Pons (tissue), 1 donor: ENCODE measurements at places on chromosomes 4 and X.

DNA sequence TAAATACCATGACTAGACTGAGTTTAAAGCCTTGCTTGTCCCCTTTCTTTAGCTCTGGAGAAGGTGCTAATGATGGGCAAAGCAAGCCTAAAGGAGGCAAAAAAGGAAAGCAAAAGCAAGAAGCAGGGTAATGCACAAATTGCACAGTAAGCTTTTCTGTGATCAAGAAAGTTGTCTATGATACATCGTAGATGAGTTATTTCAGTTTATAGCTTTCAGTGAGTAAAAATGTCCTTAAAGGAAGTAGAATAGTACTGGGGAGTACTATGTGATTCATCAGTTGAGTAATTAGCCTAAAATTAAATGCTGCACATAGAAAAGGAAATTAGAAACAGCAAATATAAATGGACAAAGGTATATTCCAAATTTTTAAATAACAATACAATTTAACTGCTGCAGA, 50.2 kb upstream of the PDE5A start:
- no peak for DNase-seq

GRCh38 chr4:172105918-172106317, 292.7 kb downstream of the GALNTL6 start:
- DNase-seq: no peak

- DNase-seq: no peak
Observed at GRCh38 chrX:121036137-121036536, 11.3 kb upstream of the GLUD2 start.

GRCh38 chr4:24252121-24252520, 332.2 kb downstream of the DHX15 start:
- no peak for DNase-seq

DNA sequence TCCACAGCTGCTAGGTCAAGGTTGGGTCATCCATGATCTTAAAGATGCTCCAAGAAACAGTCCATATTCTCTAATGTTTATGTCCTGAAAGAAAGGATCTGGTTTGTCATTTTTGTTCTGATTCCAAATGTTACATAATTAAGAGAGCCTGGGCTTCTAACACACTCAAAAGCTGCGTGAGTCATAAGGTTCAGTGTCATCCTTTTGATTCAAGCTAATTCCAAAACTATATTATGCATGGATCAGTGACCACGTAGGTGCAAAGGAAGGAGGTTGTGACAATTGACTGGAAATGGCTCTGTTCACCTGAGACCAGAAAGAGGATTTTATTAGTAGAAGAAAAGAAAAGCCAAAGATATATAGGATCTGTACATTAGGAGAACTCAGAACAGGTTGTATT, 268.7 kb upstream of the GK2 start:
- DNase-seq: no peak

DNA sequence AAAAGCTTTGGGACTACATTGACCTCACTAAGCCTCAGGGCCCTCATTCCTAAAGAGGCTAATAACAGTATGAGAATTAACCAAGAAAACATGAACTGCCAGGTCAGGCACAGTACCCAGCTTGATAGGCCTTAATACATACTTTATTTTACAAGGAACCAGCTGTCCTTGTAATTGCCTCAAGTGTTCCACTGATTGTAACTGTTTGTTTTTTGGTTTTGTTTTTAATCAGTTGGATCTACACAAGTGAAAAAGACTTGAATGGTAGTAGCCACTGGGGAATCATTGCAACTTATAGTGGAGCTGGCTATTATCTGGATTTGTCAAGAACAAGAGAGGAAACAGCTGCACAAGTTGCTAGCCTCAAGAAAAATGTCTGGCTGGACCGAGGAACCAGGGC, 35.6 kb downstream of the PKD2 start:
- no peak for DNase-seq

DNA sequence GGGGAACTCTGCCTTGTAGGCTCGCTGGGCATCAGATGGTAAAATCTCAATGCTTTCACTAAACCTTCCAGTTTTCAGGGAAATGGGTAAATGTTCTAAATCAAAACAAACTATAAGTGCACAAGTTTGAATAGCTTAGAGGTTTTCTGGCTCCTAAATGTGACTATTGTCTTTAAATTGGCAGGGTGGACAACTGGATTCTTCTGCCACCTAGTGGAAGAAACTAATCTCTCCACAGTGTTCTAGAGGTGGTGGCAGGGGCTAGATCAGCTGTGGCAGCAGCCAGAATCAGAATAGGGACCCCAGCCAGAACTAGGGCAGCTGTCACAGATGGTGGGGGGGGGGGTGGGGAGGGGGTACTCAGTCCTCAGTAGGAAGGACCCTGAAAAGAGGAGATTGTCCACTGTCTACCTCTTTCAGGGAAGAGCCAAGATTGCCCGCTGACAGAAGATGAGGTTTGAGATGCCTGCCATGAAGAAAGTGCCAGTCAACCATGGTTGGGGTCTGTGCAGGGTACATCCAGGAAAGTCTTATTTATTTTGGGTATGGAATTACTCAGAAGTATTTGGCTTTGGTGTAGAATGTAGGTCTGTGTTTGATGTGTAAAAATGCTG, 201.4 kb downstream of the CCNG2 start:
- DNase-seq: peak; percentile 70

DNA sequence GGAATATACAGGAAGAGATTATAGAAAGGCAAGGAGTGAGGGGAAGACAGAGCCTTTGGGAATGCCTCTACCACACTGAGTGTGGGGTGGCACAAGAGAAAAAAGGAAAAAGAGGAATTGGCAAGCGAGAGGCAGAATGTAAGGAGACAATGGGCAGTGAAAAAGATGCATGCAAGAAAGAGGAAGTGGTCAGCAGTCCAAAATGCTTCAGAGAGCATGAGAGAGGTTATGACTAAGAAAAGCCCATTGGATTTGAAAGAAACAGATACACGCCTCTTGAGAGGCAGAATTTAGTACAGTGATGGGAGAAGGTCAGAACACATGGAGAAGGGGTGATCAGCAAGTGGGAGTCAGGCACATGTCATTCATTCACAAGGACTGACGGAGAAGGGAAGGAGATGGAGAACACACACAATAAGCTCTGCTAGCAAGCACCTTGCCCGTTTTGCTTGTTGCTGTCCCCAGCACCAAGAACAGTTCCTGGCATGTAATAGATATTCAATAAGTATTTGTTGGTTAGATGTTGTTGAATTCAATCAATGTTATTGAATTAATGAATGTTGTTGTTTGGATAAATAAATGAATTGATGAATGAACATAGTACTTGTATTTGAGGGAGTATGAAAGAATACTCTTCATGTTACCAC, 6.3 kb downstream of the DCHS2 start:
- DNase-seq: peak; percentile 35

DNA sequence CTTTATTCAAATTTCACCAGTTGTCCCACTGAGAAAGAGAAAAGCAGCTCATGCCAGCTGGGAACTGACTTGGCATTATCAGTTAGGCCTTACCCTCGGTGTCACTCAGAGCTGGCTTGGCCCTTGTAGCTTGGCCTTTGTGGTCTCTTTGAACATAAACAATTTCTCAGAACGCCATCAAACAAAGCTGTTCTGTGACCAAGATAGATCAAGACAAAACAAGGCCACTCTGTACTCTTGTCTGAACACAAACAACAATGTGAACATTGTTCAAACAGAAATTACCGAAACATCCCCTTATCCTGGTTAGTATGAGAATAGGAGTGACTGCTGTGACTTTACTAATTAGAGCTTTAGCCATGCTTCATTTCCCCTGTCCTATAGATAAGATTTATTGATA, 57.2 kb downstream of the DIPK2B start:
- peak; percentile 98 for DNase-seq

DNA sequence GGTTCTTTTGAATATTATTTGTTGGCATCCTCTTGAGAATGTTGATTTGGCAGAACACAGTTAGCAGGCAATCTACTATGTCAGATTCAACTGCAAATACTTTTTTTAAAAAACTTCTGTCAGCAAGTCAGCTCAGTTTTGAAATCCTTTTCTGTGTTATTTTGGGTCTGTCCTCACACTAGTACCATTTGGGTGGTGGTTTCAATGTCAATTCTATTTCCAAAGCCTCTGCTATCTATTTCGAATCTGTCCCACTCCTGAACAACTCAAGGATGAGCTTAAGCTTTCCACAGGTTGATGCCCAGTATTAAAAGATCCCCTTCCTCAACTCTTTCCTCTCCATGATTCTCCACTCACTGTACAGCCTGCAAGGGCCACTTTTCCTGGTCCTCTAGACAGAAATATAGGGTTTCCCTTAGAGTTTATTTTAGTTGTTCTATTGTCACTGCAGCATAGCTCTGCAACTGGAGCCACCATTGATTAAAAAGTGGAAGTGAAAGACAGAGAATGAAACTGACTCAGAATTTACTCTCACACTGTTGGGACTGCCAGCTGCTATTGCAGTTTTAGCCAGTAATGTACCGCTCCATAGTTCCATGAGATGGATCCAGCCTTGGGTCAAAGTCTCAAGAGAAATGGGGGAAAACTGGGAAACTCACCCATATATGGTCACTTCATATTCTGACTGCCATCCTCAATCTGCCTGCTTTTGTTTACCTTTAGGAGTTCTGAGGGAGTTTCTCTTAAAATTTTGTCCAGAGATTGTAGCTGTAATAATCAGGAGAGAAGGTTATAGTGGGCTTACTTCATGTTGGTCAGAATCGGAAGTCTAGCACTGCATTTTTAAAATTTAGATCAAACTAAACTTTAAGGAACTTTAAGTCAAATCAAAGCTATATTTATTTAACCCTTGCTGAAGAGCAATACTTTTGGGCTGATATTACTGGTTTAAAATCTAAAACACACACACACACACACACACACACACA, 14.6 kb downstream of the HDX start:
- DNase-seq: no peak

DNA sequence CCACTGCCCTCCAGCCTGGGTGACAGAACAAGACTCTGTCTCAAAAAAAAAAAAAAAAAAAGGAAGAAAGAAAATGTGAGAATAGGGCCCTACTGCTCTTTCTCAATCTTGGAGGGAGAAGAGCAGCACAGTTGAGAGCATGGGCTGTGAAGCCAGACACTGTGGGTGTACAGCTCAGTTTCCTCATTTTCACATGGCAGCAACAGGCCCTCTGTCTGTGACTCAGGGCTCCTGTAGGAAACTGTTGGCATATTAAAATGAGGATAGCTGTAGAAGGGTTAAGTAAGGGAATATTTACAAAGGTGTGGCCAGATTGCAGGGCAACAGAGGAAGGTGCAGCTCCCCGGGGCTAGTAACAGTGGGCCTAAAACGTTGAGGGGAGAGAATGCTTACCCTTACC, 3.4 kb downstream of the AKAP14 start:
- peak; percentile 22 for DNase-seq

DNA sequence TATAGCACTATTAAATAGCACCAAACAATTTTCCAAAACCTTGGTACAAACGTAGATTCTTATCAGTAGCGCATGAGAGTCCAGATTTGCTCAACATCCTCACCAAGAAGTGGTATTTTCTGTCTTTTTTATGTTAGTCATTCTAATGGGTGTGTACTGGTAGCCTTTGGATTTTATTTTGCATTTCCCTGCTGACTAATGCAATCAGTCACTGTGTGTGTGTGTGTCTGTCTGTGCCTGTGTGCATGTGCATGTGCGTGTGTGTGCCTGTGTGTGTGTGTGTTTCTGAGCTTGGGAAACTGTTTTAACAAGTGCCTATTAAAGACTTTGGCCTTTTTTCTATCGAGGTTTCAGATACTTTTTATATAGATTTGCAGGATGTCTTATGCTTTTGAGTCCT, 82.2 kb upstream of the MAGEA10 start:
- DNase-seq: no peak

GRCh38 chrX:75546724-75547511, 24.1 kb upstream of the ZDHHC15 start:
- no peak for DNase-seq

GRCh38 chr4:37054531-37055077, 189.9 kb upstream of the NWD2 start:
- no peak for DNase-seq

DNA sequence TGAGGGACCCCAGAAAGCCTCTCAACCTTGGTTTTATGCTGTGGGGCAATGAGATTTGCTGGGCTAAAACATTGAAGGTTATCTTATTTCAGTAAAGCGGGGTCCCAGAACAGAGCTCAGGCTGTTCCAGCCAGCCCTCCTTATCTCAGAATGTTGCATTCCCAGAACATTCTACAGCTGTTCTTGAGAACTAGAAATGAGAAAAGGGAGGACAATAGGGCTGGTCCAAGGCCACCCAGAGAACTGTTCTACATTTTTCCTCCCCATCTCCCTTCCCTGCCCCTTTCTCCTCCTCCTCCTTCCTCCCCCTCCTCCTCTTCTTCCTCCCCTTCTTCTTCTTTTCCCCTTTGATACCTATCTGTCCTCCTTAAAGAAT, 70.4 kb upstream of the SLC7A11 start:
- DNase-seq: no peak

- no peak for DNase-seq
Observed at GRCh38 chr4:8704632-8705031, 112.1 kb downstream of the CPZ start.

DNA sequence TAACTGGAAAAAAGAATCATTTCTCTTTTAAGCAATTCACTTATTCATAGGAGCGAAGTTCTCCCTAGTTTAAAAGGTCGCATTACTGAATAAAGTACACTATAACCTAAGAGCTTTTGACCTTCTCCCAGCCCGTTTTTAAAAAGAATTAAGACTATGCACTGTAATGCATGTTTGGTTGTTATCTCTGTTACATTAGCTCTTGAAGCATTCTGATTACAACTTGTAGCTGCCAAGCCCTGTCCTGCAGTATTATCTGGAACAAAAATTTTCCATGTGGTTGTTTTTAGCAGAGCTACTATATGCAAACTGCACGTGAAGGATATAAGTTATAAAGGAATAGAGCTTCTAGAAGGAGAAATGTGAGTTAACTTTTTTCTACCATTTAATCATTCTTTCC, 8.1 kb downstream of the GAB1 start:
- DNase-seq: no peak

- DNase-seq: no peak
Observed at GRCh38 chr4:189850239-189850856, 90.3 kb upstream of the FRG1 start.

GRCh38 chrX:56233682-56234081, 1.5 kb downstream of the KLF8 start:
- peak; percentile 4 for DNase-seq

- DNase-seq: no peak
Observed at GRCh38 chr4:144962300-144962699, 135.7 kb downstream of the ANAPC10 start.

- no peak for DNase-seq
Observed at GRCh38 chrX:5936438-5936837, 292.2 kb downstream of the NLGN4X start.

GRCh38 chrX:19750783-19751467, 136.5 kb downstream of the SH3KBP1 start:
- no peak for DNase-seq

GRCh38 chr4:122000849-122001248, 49.0 kb upstream of the TRPC3 start:
- no peak for DNase-seq

GRCh38 chr4:84690481-84690880, 107.6 kb downstream of the CDS1 start:
- no peak for DNase-seq
